Calu3 (cell line): ENCODE measurements at places on chromosomes 2 and 18.

GRCh38 chr2:45141883-45142866, 132.9 kb upstream of the SIX2 start:
- no peak for DNase-seq

DNA sequence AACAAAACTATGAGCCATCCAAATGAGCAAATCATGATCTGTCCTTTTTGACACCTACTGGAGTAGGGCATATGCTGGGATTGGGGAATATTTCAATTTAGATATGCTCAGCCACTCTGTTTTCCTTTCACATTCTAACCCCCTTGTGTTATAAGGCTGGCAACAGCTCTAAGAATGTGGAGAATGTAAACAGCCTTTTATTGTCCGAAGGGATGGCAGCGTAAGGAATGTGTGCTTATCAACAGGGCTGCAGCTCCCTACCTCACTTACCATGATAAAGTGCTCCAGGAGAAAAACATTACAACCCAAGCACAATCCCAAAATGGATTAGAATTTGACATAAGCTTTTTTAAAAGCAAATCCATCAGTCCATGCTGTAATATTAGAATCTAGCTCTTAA, 2.2 kb downstream of the NXPH2 start:
- no peak for DNase-seq

DNA sequence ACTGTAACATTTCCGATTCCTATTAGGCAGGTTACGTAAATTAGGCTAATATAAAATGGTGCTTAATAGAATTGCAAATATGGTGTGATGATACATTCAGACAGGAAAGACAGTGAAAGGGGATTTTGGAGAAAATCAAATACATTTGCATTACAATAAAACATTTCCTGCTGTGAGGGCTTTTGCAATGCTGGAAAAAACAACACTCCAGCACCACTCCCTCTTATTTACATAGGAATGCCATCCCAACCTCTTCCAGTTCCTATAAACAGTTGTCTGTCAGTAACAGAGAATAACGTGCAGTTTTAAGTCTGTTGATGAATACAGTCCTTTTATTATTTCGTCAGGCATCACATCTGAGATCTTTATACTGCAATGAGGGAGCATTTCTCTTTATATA, 298.8 kb upstream of the FANCL start:
- no peak for DNase-seq

DNA sequence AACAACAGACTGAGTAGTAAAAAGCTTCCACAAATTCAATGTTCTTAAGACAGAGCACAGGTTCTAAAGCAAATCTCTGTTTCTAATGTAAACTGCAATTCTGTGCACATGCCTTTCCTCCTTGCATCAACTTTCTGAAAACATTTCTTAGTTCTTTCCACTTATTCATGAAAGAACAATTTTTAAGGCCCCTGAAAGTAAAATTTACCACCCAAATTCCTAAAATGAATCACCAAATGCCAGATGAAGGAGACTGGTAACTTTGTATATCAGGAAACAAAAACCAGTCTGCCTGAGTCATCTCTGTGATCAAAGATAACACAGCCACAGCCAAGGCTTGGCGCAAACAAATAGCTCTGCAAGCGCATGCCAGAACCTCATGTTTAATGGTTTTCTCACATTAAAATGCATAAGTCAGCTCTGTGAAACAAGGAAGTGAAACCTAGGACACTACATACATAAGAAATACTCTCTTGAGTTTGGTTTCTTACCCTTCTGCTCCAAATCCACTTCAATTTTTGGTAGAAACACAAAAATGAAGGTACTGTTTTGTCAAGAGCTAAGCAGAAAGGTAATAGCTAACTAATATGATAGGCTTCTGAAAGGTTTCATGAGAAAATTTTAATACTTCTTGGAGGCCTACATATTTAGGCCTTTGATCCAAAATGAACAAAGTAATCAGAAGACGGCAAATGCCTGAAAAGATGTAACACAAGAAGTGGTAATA, 169.4 kb downstream of the THADA start:
- peak; percentile 73 for DNase-seq

DNA sequence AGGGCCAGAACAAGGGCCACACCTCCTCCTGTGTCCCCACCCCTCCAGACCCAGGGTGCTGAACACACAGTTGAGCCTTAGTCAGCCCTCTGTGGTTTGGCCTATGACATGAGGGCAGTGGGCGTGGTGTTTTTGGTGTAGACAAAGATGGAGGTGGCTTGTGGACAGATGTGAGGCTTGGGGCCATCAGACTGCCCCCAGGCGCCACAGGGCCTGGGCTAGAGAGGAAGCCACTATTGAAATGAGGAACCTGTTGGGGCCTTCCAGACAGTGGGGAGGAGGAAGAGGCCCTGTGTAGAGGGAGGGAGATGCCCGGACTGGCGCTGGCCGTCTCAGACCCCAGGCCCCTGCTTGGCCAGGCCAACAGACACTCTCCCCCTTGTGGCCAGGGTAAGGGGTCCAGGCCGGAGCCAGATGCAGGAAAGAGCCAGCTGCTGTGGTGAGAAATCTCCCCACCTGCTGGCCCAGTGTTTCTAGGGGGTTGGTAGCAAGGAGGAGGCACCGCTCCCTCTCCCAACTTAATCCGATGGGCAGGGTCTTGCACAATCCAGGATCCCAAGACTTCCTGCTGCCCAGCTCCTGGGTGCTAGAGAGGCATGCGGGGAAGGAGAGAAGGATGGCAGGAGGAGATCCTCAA, 53.8 kb downstream of the SMAD7 start:
- peak; percentile 65 for DNase-seq
